ENCODE measurements at places on chromosomes 6 and 20.

GRCh38 chr6:20946022-20946421, 411.8 kb downstream of the CDKAL1 start:
- peak; percentile 44 for DNase-seq

GRCh38 chr6:80161434-80161833, 55.0 kb downstream of the BCKDHB start:
- DNase-seq, result no peak

DNA sequence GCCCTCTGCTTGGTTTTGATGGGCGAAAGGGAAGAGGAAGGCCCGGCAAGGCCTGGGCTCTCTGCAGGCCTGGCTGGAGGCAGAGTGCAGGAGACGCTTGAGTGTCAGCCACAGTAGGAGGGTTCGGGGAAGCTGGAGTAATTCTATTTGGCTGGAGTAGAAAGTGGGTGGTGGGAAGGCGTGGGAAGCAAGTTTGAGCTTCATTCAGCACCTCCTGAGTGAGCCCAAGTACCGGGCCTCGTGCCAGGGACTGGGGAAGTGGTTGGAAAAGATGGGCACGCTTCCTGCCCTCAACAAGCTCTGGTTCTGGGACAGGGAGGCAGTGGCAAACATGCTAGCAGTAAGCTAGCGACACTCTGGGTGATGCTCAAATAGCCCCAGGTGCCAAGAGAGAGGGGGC, 72.5 kb downstream of the DLGAP4 start:
- no peak for DNase-seq

GRCh38 chr20:11119573-11119972, 445.8 kb upstream of the JAG1 start:
- DNase-seq, result no peak

DNA sequence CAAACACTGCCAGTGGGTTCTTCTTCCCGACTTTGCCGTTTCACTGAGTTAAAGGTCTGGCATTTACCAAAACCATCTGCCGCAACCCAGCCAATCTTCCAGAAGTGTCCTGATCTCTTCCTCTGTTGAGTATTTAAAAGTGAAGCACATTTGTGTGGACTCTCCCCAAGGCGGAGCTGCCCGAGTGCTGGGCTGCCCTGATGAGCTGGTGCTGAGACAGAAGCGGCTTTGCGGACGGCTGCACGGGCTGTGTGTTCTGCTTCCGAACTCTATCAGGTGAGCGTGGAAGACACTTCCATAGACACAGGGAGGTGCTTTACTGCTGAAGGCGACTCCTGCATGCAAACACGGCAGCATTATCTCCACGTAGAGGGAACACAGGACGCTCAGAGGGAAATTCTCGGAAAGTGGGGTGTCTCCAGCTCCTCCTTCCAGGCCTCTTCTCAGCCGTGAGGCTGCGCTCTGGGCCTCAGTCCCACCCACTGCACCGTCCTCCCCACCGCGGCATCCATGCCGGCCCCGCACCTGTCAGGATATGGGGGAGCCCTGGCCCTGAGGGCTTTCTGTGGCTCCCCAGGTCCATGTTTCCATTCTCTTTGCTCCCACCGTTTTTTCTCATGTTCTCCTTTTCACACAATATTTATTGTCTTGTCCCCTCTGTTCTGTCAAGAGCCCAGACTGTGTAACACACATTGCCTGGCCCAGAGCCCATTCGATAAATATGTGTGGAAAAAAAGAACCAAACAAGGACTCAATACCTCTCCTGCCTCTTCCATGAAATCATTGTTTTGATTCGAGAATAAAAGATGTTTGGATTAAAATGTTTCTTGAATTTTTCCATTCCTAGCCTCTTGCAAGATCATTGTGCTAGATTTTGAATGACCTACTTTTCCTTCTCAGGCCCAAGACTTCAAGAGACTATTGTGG, 205.1 kb downstream of the DLL1 start:
- no peak for DNase-seq

DNA sequence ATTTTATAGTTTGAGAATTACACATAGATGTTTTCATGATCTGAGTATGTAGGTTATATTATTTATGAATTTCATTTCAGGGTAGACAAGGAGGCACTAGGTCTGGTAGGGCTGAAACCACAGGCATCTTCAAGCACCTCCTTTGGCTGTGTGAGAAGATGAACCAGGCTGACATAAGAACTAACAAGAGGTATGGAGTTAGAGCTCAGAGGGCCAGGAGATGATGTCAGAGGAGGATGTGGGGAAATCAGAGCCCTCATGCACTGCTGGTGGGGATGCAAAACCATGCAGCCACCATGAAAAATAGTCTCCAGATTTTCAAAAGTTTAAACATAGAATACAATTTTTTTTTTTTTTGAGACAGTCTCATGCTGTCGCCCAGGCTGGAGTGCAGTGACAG, 13.6 kb upstream of the RIPOR3 start:
- peak; percentile 37 for DNase-seq

- DNase-seq, result no peak
These were observed 37.7 kb upstream of the MAFB start for GRCh38 chr20:40726776-40727175.

DNA sequence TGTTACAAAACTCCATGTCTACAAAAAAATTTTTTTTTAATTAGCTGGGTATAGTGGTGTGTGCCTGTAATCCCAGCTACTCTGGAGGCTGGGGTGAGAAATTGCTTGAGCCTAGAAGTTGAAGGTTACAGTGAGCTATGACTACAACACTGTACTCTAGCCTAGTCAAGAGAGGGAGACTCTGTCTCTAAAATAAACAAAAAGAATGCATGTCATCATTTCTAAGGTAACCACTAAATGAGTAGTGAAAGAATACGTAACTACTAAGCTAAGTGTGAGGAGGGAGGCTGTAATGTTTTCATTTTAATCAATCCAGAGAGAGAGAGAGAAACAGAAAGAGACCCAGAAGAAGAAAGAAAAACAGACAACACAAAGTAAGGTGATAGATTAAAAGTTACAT, 9.9 kb downstream of the SYCP2 start:
- no peak for DNase-seq

- no peak for DNase-seq
These were observed 128.9 kb upstream of the BEND3 start for GRCh38 chr6:107244082-107244741.

GRCh38 chr6:7888587-7889357, 21.8 kb downstream of the TXNDC5 start:
- no peak for DNase-seq

All from GM03348 (cell line).